AG08395 (cell line): ENCODE measurements at places on chromosomes 12 and 14.

GRCh38 chr12:127650626-127651025 is 616.3 kb upstream of the TMEM132C start:
- no peak for DNase-seq

DNA sequence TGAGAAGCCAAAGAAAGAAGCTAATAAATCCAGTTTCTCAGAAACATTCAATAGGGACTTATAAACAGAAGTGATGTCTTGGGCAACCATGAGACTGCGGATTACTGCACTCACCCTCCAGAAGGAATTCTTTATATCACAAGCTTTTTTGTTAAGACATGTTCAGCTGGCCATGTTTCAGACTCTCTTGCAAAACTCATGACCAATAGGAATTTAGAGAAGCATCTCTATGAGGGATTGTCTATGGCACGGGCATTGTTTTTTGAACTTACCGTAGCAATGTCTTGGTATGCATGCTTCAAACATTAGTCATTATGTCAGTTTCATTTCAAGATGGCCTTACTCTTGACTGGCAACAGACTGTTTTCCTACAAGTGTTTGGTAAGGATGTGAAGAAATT is 15.5 kb upstream of the ZNF268 start:
- no peak for DNase-seq

- DNase-seq = no peak
These were observed 87.7 kb downstream of the PELI2 start for GRCh38 chr14:56205881-56206280.

DNA sequence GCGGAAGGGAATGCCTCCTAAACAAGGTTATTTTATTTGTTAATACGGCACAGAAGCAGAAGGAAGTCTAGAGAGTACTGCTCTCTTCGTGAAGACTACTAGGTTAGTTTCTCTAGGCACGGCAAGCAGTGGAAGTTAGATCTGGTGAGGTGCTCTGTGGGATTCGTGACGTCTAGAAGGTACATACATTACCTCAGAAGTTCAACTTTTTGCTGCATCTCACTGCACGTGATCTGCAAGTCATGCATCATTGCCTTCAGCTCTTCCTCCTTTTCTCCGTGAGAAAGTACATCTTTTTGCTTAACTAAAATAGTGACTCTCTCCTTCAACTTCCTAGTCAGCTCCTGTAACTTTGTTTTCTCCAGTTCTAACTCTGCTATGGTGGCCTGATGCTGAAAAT is 74.7 kb downstream of the NIN start:
- no peak for DNase-seq
